MCF 10A (cell line): ENCODE measurements at places on chromosomes 11 and 22. TPM values are rescaled to one million over a fixed set of nuclear protein-coding genes. Genes with fewer than 3 reads are reported as not detected.
A peak's percentile ranks its signal among the peaks of the same experiment; 100 is the strongest.

The SERPIND1 gene
- not detected in 2 replicates for total RNA-seq

The EFCAB6 gene
- 0.40 and 0.93 TPM in 2 replicates for total RNA-seq

GRCh38 chr11:74447720-74448119 lies 19.6 kb downstream of the KCNE3 start:
- no peak for DNase-seq
- no peak overlapping the region for H3K27ac ChIP-seq
- H3K27me3 ChIP-seq = no peaks in the 10 kb centered on the region

- no peak overlapping the region for H3K4me3 ChIP-seq
- H3K36me3 ChIP-seq = peaks cover 67% of the 10 kb centered on the region
- no peaks in the 10 kb centered on the region for H3K27me3 ChIP-seq
- H3K4me1 ChIP-seq = peaks cover 6% of the 10 kb centered on the region
- no peak overlapping the region for H3K27ac ChIP-seq
These were observed 16.6 kb downstream of the DERL3 start for GRCh38 chr22:23822101-23822671.

- no peaks in the 10 kb centered on the region for H3K27me3 ChIP-seq
- H3K27ac ChIP-seq = no peak overlapping the region
- DNase-seq = no peak
- no peak overlapping the region for H3K4me3 ChIP-seq
These were observed 80.2 kb upstream of the NARS2 start for GRCh38 chr11:78654866-78655265.

The MIOX gene
- total RNA-seq = 0.63 and 1.6 TPM in 2 replicates

DNA sequence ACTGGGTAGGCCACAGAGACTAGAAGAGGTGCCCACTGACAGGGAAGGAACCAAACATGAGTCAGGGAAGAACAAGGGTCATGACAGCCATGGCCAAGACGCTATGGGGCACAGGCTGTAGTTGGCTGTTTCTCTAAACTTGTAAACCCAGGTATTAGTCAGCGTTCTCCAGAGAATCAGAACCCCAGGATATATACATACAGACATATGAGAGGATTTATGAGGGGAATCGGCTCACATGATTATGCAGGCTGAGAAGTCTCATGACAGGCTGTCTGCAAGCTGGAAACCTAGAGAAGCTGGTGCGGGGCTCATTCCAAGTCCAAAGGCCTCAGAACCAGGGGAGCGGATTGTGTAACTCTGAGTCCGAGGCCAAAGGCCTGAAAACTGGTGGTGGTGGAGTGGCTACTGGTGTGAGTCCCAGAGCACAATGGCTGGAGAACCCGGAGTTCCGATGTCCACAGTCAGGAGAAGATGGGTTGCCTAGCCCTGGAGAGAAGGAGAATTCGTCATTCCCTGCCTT lies 29.7 kb upstream of the CD81 start:
- no peaks in the 10 kb centered on the region for H3K36me3 ChIP-seq
- DNase-seq = no peak
- no peak overlapping the region for H3K4me3 ChIP-seq
- no peaks in the 10 kb centered on the region for H3K27me3 ChIP-seq

DNA sequence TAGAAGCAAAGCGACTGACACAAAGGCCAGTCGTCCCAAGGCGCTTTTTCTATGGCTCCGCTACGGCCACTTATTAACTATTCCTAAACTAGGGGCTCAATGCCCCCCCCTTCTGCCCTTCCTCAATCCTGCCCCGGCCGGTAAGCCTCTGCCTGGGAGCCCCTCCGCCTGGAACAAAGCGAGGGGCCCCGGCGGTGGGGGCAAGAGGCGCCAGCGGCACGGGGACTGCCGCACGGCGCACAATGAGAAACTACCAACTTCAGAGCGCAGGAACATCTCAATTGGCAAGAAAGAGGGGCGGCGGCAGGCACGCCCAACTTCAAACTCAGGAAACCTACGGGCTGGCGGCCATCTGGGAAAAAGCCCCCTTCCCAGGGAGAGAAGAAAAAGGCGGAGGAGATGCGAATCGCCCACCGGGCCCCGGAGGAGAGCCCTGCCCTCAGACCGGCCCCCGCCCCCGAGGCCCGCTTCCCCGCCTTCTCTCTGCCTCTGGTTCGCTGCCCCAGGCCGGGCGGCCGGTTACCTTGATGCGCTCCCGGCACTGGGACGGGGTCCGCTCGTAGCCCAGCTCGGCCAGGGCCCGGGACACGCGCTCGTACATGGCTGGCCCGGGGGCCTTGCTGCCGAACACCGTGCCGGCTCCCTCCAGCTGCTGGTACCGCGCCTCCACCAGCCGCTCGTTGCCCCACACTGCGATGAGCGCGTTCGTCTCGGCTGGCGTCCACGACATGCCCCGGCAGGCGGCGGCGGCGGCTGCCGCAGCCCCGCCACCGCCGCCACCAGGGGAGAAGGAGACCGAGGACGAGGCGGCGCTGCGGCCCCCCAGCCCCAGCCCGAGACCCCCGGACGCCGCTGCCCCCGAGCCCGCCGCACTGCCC lies 619 bp downstream of the MSANTD2 start:
- H3K27me3 ChIP-seq = no peaks in the 10 kb centered on the region
- H3K4me1 ChIP-seq = peaks cover 11% of the 10 kb centered on the region
- peak; percentile 36 for DNase-seq
- H3K36me3 ChIP-seq = no peaks in the 10 kb centered on the region
- peak overlapping the region; percentile 80 for H3K27ac ChIP-seq

DNA sequence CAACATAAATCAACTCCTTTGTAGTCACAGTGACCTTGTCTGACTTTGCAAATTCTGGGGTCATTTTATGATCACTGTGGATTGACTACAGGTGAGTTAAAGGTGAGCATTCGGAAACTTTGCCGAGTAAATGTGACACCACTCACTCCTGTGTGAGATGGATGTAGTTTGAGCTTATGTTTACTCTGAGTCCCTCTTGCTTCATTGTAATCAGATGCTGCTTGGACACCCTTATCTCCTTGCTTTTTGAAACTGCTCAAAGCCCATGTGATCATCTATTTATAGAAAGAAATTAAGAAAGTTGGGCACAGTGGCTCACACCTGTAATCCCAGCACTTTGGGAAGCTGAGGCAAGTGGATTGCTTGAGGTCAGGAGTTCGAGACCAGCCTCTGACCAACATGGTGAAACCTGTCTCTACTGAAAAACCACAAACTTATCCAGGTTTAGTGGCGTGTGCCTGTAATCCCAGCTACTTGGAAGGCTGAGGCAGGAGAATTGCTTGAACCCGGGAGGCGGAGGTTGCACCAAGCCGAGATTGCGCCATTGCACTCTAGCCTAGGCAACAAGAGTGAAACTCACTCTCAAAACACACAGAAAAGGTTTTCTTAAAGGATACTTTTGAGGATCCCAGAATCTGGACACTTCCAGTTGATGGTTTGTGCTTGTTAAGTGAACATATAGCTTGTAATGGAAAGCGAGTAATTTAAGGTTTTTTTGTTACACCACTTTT lies 7.2 kb downstream of the FAM118A start:
- no peaks in the 10 kb centered on the region for H3K27me3 ChIP-seq
- H3K36me3 ChIP-seq = no peaks in the 10 kb centered on the region
- H3K27ac ChIP-seq = peak overlapping the region; percentile 42

The NTM gene
- total RNA-seq = not detected in 2 replicates

DNA sequence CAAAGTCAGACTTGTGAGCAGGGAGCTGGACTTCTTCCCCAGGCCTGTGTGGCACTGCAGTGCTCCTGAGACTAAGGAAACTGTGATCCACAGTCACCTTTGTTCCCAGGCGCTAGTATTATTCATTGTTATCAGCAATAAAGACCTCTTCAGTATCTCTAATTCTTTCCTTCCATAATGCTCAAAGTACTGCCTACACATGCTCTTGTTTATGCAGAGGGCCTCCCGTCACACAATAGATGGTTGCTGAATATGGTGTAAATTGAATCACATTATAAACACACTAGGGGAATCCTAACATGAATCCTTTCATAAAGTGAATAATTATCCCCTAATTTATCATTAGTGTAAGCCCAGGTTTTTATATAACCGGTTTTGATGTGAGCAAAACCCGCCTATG lies 493.3 kb downstream of the BUD13 start:
- H3K4me3 ChIP-seq = no peak overlapping the region
- H3K4me1 ChIP-seq = no peaks in the 10 kb centered on the region
- H3K36me3 ChIP-seq = no peaks in the 10 kb centered on the region
- H3K27me3 ChIP-seq = no peaks in the 10 kb centered on the region
- H3K27ac ChIP-seq = no peak overlapping the region
